Mucosa of descending colon (tissue), 3 donors: ENCODE measurements at places on chromosomes 1 and 21.

DNA sequence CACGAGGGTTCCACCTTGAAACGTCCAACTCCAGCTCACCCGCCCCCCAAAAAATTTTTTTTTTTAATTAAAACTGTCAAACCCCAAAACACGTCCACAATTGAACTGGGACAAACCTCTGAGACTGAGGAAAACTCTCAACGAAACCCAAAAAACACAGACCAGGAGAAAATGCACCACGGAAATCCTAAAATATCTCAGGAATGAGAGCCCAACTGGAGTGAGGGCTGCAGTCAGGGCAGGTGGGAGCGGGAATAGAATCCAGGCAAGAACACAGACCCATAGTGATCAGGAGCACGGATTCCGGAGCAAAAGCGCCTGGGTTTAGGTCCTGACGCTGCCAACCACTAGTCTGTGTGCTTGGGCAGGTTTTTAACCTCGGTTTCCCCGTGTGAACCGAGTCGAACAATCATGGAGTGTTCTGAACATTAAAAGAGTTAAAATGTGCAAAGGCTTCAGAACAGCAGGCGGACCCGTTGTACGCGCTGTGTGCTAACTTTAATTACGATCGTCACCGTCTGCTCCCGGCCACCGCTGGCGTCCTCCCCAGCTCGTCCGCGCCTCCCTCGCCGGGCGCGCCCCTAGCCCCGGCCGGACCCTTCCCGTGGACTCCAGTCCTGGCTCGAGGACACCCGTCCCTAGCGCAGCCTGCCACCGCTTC lies 624 bp downstream of the ARHGAP29 start:
- peak; percentile 41 for DNase-seq

GRCh38 chr1:93443454-93443853 lies 4.5 kb upstream of the FNBP1L start:
- DNase-seq = no peak

DNA sequence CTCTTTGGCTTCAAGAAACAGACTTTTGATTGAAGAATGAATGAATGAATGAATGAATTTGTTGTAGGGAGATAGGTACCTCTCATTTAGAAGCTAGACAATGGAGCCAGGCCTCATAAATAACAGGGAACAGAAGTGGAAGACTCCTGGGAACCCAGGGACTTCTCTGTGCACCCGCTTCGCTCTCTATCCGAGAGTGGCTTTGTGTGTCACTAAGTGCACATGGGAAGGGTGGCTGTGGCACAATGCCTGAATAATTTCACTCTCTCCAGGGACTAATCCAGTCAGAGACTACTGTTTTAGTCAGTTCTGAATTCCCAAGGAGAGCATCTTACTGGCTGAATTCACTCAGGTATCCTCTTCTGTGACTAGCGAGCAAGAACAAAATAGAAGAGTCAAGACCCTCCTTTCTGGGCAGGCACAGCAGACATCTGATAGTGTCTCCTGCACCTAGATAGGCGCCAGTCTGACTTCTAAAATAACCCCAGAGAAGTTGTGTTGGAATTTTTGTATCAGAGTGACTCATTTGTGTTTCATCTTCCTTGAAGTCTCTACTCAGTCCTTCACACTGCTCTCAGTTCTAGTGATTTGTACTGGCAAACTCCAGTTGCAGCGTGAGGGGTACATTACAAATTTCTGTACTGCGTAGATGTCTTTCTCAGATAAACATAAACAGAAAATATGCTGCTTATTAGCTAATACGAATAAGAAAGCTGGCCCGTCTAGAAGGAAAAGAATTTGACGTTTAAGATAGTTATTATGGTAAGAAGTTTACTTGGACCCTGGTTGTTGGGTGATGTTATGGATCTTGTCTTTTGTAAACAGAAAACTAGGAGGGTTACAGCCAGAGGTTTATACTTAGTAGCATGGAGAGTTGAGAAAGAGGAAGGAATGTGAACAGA lies 34.0 kb downstream of the BACH1 start:
- no peak for DNase-seq

DNA sequence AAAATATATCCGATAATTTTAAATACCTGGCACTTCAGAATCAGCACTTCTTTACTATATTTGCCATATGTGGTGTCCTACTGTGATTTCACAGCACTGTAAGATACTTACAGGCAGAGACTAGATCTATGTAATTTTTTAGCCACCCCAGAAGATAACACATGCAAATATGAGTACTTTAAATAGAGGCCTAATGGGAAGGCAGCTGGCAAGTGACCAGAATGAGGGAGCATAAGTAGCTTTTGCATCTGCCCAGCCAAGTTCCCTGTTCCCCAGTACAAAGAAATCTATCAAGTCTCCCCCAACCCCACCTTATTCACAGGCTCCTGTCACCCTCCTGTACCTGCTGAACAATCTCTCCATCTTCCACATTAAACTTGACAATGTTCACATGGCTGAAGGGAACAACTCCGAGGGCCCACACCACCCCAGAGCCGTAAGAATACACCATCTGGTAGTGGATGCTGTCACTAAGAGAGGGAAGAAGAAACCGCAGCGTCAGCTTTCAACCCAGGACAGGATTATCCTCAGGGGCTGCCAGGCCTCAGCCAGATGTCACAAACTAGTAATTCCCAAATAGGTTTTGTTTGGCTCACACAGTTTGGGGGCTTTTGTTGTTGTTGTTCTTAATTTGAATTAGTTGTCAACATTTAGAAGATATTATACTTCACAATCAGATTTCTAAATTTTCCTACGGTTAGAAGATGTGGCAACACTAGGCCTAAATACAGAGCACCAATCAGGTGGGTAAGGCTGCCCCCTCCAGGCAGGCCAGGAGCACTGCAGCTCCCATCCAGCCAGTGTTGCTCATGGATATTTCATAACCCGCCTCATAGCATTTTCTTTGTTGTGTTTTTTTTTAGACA lies 10.4 kb downstream of the EMC1 start:
- DNase-seq = peak; percentile 77

- DNase-seq = no peak
Observed at GRCh38 chr1:6056572-6056948, 10.9 kb downstream of the KCNAB2 start.

- DNase-seq = no peak
Observed at GRCh38 chr1:118322331-118322730, 137.3 kb upstream of the SPAG17 start.

DNA sequence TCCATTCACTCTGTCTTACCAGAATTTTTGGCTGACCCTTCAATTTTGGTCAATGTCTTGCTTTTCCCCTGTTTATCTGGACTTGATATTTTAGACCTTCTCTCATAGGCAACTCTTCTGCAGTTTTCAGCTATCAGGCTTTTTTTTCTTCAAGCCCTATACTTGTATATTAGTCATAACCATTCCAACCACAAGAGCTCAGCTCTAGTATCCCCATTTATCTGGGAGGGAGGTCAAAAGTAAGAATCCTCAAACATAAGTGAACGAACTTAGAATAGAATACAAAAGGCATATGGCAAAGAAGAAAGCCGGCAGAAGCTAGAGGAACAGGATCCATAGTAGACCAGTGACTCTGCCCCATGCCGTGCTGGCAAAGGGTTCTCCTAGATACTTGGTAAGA lies 45.9 kb upstream of the TNFSF4 start:
- no peak for DNase-seq
